Endothelial cell of umbilical vein (primary cell): ENCODE measurements at places on chromosomes 7 and 10. TPM values are rescaled to one million over a fixed set of nuclear protein-coding genes. Genes with fewer than 3 reads are reported as not detected.

EIF3B gene
- 198 and 207 TPM in 2 replicates for total RNA-seq

DKK1 gene
- 184 and 200 TPM in 2 replicates for total RNA-seq

GRCh38 chr10:124645467-124646095 is 98.6 kb downstream of the FAM53B start:
- peak overlapping the region; percentile 26 for H3K27ac ChIP-seq
- peaks cover 35% of the 10 kb centered on the region for H3K4me1 ChIP-seq
- no peaks in the 10 kb centered on the region for H3K27me3 ChIP-seq
- no peaks in the 10 kb centered on the region for H3K36me3 ChIP-seq
- DNase-seq: no peak

- H3K27me3 ChIP-seq: no peaks in the 10 kb centered on the region
- no peaks in the 10 kb centered on the region for H3K4me1 ChIP-seq
- no peak overlapping the region for H3K4me3 ChIP-seq
- no peak overlapping the region for H3K27ac ChIP-seq
- DNase-seq: no peak
- no peaks in the 10 kb centered on the region for H3K36me3 ChIP-seq
Observed at GRCh38 chr7:34364130-34364529, 293.9 kb upstream of the NPSR1 start.

DNA sequence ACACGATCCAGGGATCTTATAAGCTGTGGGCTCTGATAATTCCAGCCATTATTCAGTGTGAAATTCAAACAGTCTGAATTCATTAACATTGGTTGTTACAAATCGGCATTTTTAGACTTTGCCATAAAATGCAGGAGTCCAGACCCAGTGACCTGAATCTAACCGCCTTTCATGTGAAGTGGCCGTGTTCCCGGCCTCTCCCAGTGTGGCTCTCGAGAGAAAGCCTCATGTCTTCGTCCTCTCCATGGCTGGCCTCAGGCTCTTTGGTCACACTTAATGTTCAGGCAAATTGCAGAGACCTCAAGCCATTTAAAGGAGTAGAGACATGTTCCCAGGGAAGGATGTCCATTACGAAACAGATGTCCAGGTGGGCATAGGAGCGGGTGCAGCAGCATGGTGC is 59.3 kb downstream of the CTBP2 start:
- H3K27ac ChIP-seq: no peak overlapping the region
- no peaks in the 10 kb centered on the region for H3K36me3 ChIP-seq
- H3K4me1 ChIP-seq: peaks cover 8% of the 10 kb centered on the region
- H3K27me3 ChIP-seq: no peaks in the 10 kb centered on the region
- H3K4me3 ChIP-seq: no peak overlapping the region

DNA sequence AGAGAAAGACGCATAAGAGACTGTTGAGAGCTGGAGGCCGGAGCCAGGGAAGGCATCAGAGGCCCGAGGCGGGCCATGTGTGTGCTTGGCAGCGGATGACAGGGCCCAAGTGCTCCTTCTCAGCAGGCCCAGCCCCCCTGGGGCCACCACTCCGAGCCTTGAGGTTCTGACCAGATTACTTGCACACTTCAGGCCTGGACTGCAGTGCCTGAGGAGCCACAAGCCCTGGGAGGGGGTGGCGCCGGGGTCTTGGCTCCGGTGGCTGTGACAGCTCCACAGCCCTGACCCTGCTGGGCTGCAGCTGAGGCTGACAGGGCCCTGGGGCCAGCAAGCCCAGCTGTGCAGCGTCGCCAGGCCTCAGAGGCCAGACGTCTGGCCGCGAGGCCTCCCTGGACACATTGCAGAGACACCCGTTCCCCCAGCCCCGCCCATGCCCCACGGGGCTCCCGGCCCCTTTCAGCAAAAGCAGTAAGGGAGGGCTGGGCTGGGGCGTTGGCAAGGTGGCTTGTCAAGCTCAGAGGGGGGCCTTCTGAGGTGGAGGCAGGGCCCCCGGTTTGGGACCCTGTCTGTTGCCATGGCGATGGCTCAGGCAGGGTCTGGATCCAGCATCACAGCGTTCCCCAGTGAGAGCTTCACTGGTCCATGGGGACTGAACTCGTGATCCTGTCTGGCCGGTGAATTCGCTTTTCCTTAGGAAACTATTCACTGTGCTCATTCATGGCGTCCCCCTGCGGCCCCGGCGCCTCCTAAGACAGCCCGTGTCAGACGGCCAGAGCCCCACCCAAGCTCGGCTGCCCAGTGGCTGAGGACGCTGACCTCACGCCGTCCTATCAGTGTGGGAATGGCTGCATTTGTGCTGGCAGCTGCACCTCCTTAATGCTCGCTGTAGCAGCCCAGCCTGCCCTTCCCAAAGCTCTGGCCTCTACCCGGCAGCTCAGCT is 5.7 kb downstream of the ELN start:
- H3K36me3 ChIP-seq: no peaks in the 10 kb centered on the region
- peaks cover 10% of the 10 kb centered on the region for H3K27me3 ChIP-seq
- no peak overlapping the region for H3K4me3 ChIP-seq
- H3K27ac ChIP-seq: no peak overlapping the region
- DNase-seq: no peak

DNA sequence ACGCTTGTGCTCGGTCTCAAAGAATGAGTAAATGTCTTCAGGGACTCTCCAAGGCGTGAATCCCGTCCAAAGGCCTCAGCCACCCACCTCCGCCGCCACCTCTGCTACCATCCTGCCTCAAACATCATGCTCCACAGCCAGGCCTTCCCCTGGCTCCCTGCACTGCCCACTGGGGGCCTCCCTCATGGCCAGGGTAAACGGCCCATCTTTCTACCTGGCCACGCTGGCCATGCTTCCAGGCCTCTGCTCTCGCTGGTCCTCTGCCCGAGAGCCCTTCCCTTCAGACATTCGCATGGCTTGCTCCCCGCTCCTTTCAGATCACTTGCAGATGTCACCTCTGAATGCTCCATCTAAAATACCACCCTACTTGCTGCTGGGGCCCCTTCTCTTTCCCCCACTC is 40.2 kb downstream of the ZNF783 start:
- H3K4me3 ChIP-seq: no peak overlapping the region
- DNase-seq: no peak
- no peak overlapping the region for H3K27ac ChIP-seq
- no peaks in the 10 kb centered on the region for H3K4me1 ChIP-seq
